ENCODE measurements at places on chromosomes 5 and 9.
A peak's percentile ranks its signal among the peaks of the same experiment; 100 is the strongest.

DNA sequence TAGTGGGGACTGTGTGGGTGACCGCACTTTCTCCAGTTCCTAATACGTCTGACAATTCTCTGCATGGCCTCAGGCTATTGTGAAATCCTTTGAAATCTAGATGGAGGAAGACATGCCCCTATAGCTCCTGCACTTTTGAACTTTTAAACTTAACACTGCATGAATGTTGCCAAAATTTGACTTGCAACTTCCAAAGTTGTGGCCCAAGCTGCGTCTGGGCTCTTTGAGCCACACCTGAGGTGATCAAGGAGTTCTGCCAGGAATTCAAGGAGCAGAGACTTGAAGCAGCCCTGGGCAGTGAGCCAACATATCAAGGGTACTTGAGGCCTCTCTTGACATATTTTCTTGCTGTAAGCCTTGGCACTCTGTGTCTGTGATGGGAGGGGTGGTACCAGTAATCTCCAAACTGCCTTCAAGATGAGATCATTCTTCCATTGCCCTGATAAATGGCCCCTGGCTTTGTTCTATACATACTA lies 1336.1 kb upstream of the CDH9 start:
- H3K4me1 ChIP-seq, result peaks cover 15% of the 10 kb centered on the region
- no peak overlapping the region for H3K4me3 ChIP-seq
- DNase-seq, result peak; percentile 42
- H3K27ac ChIP-seq, result peak overlapping the region; percentile 84

GRCh38 chr5:66675406-66675805 lies 79.2 kb downstream of the MAST4 start:
- no peak overlapping the region for H3K27ac ChIP-seq
- no peaks in the 10 kb centered on the region for H3K36me3 ChIP-seq

GRCh38 chr9:36961051-36961450 lies 73.0 kb downstream of the PAX5 start:
- no peak for DNase-seq
- peaks cover 11% of the 10 kb centered on the region for H3K4me1 ChIP-seq
- peaks cover 46% of the 10 kb centered on the region for H3K27me3 ChIP-seq
- H3K4me3 ChIP-seq, result no peak overlapping the region
- no peak overlapping the region for H3K27ac ChIP-seq
- H3K36me3 ChIP-seq, result no peaks in the 10 kb centered on the region

- no peaks in the 10 kb centered on the region for H3K27me3 ChIP-seq
- H3K36me3 ChIP-seq, result no peaks in the 10 kb centered on the region
- H3K4me3 ChIP-seq, result no peak overlapping the region
- H3K4me1 ChIP-seq, result peaks cover 33% of the 10 kb centered on the region
Observed at GRCh38 chr5:173920024-173920753, 32.0 kb downstream of the CPEB4 start.

- peaks cover 25% of the 10 kb centered on the region for H3K36me3 ChIP-seq
- H3K27me3 ChIP-seq, result no peaks in the 10 kb centered on the region
- no peak overlapping the region for H3K4me3 ChIP-seq
- H3K27ac ChIP-seq, result no peak overlapping the region
- H3K4me1 ChIP-seq, result no peaks in the 10 kb centered on the region
- no peak for DNase-seq
Observed at GRCh38 chr5:131644822-131645221, 9.8 kb upstream of the RAPGEF6 start.

- no peak for DNase-seq
- H3K27ac ChIP-seq, result no peak overlapping the region
- no peaks in the 10 kb centered on the region for H3K4me1 ChIP-seq
- H3K4me3 ChIP-seq, result no peak overlapping the region
- H3K36me3 ChIP-seq, result no peaks in the 10 kb centered on the region
Observed at GRCh38 chr5:53877243-53877642, 316.8 kb downstream of the NDUFS4 start.

- no peak for DNase-seq
- H3K4me1 ChIP-seq, result no peaks in the 10 kb centered on the region
- H3K4me3 ChIP-seq, result no peak overlapping the region
- H3K27ac ChIP-seq, result no peak overlapping the region
Observed at GRCh38 chr9:126883636-126884035, 23.2 kb downstream of the ZBTB34 start.

DNA sequence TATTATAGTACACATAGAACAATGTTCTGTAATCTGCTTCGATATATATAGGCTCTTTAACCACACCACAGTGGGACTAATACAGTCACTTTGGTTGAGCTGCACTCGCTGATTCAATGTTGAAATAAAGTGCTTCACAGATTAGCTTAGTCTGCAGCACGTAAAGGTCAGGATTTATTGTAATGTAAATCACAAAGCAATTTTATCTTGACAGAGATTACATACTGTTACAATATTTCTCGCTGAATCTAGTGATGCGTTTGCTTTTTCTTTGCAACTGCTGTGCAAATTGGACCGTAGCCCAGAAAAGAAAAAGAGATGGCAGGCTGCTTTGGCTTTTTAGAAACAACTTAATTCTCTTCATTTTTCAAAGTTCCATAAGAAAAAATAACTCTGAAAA lies 52.9 kb downstream of the CETN3 start:
- DNase-seq, result no peak
- no peaks in the 10 kb centered on the region for H3K36me3 ChIP-seq
- H3K4me3 ChIP-seq, result no peak overlapping the region
- no peak overlapping the region for H3K27ac ChIP-seq
- peaks cover 51% of the 10 kb centered on the region for H3K27me3 ChIP-seq

- no peaks in the 10 kb centered on the region for H3K4me1 ChIP-seq
- H3K36me3 ChIP-seq, result no peaks in the 10 kb centered on the region
- peaks cover 27% of the 10 kb centered on the region for H3K27me3 ChIP-seq
- no peak overlapping the region for H3K27ac ChIP-seq
- H3K4me3 ChIP-seq, result no peak overlapping the region
Observed at GRCh38 chr5:100890461-100891008, 12.5 kb downstream of the ST8SIA4 start.

GRCh38 chr5:169435506-169436229 lies 134.7 kb upstream of the SLIT3 start:
- H3K4me3 ChIP-seq, result no peak overlapping the region
- H3K27ac ChIP-seq, result no peak overlapping the region
- DNase-seq, result no peak
- H3K4me1 ChIP-seq, result peaks cover 16% of the 10 kb centered on the region
- peaks cover 17% of the 10 kb centered on the region for H3K27me3 ChIP-seq

DNA sequence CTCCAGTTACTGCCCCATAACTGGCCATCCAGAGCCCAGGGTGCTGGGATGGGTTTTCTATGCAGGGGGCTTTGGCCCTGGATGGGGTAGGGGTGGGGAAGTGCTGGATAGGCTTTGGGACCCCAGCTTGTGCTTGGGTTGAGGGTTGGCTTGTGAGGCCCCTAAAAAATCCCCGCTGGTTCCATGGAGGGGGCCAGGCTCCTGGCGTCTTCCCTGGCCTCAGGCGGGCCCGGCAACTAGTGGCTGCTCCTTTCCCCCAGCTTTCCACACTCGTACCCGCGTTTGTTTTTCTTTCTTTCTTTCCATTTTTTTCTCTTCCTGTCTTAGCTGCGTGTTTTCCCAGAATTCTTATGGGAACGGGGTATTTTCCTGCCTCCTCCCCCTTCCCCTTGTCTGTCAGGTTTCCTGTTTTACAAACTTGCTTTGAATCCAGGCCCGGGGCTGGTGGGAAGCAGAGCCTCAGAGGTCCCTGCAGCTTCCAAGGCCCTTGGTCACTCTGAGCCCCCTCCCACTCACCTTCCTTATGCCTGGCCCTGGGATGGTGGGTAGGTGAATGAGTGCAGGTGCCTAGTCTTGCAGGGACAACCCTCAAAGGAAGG lies 40.2 kb downstream of the RGS3 start:
- H3K4me3 ChIP-seq, result no peak overlapping the region
- no peak for DNase-seq
- peaks cover 12% of the 10 kb centered on the region for H3K4me1 ChIP-seq
- H3K27me3 ChIP-seq, result no peaks in the 10 kb centered on the region
- peaks cover 6% of the 10 kb centered on the region for H3K36me3 ChIP-seq
- H3K27ac ChIP-seq, result peak overlapping the region; percentile 90

- no peak overlapping the region for H3K27ac ChIP-seq
- no peaks in the 10 kb centered on the region for H3K36me3 ChIP-seq
- no peak overlapping the region for H3K4me3 ChIP-seq
- no peaks in the 10 kb centered on the region for H3K27me3 ChIP-seq
Observed at GRCh38 chr9:81080900-81081299, 608.4 kb downstream of the TLE1 start.

GRCh38 chr9:128026255-128026772 lies 40.8 kb downstream of the NAIF1 start:
- no peak overlapping the region for H3K4me3 ChIP-seq
- DNase-seq, result no peak
- H3K27ac ChIP-seq, result no peak overlapping the region
- H3K4me1 ChIP-seq, result peaks cover 12% of the 10 kb centered on the region
- H3K36me3 ChIP-seq, result no peaks in the 10 kb centered on the region
- no peaks in the 10 kb centered on the region for H3K27me3 ChIP-seq

DNA sequence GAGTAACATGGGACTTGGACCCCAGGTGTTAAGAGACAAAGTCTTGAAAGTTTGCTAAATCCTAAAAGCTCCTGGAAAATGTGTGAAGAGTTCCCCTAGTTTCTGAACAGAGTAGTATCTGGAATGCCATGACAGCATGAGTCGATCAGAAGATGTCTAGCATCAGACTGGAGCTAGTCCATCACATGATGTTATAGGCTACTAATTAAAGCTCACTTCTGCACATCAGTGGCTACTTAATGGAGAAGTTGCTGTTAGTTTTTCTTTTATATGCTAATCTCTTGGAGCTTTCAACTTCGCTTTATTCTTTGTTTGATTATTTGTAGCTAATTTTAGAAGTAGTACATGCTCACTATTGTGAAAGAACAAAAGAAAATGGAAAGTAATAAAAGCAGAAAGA lies 471.3 kb upstream of the KLF4 start:
- H3K27ac ChIP-seq, result no peak overlapping the region
- no peak overlapping the region for H3K4me3 ChIP-seq
- H3K27me3 ChIP-seq, result peaks cover 15% of the 10 kb centered on the region
- no peak for DNase-seq

DNA sequence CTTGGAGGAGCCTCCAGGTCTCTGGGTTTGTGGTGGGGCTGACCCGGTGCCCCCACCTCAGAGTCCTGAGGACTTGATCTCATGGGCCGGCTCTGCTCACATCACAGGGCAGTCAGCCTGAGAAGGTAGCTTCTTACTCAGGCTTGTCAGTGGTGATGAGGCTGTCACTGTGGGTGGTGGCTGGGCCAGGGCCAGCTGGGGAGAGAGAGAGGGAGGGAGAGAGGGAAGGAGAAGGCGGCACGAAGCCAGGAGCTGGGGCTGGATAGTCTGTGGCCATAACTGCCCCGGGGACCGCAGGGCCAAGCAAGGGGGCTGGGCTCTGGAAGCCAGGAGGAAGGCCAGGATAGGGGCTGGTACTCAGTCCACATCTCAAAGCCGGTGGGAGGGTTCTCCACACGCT lies 6.5 kb downstream of the NTNG2 start:
- H3K36me3 ChIP-seq, result no peaks in the 10 kb centered on the region
- H3K4me1 ChIP-seq, result peaks cover 9% of the 10 kb centered on the region
- no peak overlapping the region for H3K27ac ChIP-seq
- H3K27me3 ChIP-seq, result peaks cover 90% of the 10 kb centered on the region
- no peak overlapping the region for H3K4me3 ChIP-seq

DNA sequence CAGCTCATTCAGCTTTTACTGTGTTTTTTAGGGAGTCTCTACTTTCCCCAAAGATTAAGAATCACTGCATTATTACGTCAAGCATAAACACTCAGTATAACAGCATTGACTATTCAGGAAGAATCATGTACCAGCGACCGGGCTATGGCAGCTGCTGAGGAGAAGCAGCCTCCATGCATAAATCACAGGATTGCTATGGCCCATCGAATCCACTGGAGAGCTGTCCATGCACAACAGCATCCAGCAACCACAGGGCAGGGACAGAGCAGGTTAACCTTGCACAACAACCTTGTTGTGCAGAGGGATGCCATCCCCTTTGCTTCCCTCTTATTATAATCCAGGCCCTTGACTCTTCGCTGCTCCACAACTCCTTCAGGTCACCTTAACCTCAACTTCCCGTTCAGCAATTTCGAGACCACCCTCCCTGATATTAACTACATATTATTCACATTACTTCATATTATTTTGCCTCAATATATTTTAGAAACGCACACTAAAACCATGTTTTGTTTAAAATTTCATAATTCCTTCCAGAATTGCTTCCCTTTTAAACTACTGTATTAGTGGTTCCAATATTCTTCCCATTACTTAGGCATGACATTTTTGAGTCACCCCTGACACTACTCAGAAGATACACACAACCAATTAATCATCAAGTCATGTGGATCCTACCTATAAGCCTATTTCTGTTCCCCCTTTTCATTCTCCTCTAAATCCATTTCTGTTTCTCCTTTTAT lies 991 bp downstream of the IARS1 start:
- no peak for DNase-seq
- H3K4me1 ChIP-seq, result peaks cover 39% of the 10 kb centered on the region
- no peaks in the 10 kb centered on the region for H3K27me3 ChIP-seq

GRCh38 chr5:34051374-34051980 lies 8.5 kb upstream of the C1QTNF3 start:
- no peak overlapping the region for H3K27ac ChIP-seq
- H3K36me3 ChIP-seq, result peaks cover 26% of the 10 kb centered on the region
- no peaks in the 10 kb centered on the region for H3K27me3 ChIP-seq
- no peak for DNase-seq

- no peak for DNase-seq
- no peaks in the 10 kb centered on the region for H3K36me3 ChIP-seq
- H3K4me1 ChIP-seq, result peaks cover 8% of the 10 kb centered on the region
- H3K27me3 ChIP-seq, result peaks cover 97% of the 10 kb centered on the region
- no peak overlapping the region for H3K4me3 ChIP-seq
Observed at GRCh38 chr9:122212473-122213004, 16.2 kb downstream of the LHX6 start.

All from mesothelial cell of epicardium (in vitro differentiated cells).